Amniotic stem cell (primary cell): ENCODE measurements at places on chromosomes 12 and 14.

- DNase-seq = no peak
These were observed 67.6 kb upstream of the CDKN3 start for GRCh38 chr14:54329082-54329695.

GRCh38 chr12:89551747-89552146 lies 25.9 kb upstream of the POC1B start:
- DNase-seq = no peak

DNA sequence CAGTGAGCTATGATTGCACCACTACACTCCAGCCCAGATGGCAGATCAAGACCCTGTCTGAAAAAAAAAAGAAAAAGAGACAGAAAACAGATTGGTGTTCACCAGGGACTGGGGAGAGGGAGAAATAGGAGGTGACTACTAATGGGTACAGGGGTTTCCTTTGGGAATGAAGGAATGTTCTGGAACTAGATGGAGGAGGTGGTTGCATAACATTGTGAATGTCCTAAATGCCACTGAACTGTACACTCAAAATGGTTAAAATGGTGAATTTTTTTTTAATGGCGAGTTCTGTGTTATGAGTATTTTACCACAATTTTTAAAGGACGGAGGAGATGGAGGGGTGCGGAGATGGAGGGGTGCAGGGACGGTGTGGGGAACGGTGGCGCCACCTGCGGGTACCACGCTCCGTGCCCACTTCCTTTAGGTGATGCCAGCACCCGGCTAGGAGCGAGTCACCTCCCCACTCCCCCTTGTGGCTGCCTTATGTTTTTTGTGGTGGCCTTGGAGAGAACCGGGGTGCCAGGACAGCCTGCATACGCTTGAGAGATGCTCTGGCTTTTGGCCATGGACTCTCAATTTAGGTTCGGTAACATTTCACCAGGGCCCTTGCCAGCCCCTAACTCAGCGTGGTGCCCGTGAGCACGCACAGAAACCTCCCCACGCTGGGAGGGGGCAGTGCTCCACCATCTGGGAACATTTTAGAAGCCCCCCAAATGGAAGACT lies 16.1 kb downstream of the UBC start:
- no peak for DNase-seq

DNA sequence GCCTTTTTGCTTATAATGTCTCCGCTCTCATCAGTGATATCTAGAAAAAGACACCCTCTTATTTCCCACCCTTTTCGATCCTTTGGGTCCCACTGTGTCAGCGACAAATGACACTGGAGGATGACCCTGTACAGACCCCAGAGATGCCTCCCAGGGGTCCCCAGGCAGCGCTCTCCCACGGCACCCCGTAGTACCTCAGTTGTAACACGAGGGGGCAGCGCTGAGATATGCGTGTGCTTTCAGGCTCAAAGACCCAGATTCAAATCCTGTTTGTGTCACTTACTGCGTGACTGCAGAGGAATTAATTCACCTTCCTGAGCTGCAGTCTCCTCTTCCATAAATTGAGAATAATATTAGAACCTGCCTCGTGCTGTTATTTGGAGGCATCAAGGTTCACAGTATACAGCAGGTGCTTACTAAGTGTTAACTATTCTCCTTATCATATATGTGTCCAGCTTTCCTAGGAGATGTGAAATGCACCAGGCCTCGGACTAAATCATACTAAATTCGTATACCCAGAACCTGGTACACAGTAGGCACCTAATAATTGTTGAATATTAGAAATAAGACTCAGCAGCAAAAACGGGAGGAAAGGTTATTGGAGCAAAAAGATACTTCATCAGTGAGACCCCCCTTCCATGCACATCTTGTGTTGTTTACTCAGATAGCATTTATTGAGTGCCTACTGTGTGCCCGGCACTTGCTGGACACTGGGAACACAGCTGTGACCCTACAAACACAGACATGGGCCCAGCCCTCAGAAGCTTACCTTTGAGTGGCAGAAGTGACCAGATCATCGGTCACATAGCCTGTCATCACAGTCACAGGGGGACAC lies 99.9 kb downstream of the PHETA1 start:
- no peak for DNase-seq

DNA sequence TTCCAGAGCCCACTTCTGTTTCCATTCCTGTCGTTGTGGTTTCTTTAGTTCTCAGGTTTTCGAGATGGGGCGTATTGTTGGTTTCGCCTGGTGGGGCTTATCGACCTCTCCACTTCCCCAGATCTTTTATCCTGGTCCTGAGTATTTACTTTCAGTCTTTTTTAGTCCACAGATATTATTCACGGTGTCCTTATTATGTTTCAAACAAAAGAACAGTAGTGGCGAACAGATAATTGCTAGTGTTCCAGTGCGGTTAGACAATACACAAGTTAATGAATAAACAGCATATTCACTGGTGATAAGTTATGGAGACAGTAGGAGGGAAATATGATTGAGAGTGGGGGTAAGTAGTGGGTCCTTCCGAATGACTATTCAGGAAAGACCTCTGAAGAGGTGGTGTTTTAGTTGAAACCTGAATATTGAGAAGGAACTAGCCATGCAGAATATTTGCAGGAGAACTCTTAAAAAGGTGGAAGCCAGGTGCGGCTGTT lies 668 bp downstream of the TMEM260 start:
- no peak for DNase-seq

DNA sequence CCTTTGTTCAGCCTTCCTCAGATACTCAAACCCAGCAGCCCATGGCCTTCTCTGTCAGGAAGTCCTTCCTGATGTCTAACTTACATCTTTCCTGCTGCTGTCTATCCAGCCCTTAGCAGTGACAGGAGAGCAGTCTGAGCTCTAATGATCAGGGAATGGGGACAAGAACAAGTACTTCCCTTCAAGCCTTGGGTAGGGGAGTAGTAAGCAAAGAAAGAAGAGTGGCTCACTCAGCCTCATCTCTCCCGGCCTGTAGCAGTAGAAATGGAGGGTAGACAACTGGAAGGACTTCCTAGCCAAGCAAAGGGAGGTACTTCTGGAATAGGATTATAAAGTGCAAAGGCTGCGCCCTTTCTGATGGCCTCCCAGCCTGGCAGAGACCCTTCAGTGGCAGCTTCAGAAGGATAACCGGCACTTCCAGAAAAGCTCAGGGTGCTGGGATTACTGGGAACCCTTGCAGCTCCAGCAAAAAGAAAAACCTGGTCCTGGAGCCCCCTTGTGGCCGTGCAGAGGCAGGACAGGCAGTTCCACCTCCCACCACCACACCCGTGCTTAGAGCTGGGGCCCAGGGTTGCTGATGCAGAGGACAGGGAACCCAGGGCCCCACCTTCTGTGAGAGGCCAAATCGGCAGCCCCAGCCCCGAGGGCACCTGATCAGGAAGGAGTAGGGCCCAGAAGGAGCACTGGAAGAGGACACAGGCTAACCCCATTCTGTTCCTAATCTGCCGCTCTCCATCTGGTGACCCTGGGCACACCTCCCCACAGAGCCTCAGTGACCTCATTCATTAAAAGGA lies 12.4 kb upstream of the SMUG1 start:
- no peak for DNase-seq

- DNase-seq = no peak
These were observed 38.4 kb upstream of the CEP83 start for GRCh38 chr12:94498073-94498472.

GRCh38 chr12:22048351-22049041 lies 2.5 kb downstream of the CMAS start:
- no peak for DNase-seq

DNA sequence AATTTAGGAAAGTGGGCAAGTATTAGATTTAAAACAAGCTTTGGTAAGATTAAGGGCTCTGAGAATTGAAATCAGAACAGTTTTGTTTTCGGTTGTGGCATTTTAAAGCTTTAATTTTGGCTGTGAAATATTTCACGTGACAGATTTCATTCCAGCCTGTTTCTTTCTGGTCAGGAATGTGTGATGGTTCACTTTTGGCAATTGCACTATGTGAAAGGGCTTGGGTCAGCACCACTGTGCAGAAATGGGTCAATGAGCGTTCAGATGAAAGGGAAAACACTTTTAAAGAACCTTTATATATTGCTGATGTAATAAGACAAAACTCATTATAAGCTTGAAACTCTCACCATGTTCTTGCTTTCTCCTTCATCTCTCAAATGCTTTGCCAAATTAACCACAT lies 17.1 kb downstream of the NUBPL start:
- DNase-seq = no peak

DNA sequence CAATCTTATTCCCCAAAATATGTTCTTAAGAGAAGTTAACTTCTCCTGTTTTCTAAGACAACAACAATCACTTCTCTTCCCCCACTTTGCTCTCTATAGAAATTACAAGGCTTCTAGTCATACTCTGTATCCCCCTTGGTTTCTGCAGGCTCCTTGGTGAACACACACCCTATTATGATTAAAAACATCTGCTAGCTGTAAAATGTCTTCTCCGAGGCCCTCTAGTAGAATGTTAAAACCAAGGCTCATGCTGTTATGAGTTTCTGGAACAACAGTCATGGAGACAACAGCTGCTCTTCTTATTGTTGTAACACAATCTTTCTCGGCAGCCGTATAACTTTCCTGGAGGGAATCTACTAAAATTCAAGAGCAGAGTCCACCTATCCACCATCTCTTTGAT lies 397.5 kb upstream of the CCDC196 start:
- no peak for DNase-seq

DNA sequence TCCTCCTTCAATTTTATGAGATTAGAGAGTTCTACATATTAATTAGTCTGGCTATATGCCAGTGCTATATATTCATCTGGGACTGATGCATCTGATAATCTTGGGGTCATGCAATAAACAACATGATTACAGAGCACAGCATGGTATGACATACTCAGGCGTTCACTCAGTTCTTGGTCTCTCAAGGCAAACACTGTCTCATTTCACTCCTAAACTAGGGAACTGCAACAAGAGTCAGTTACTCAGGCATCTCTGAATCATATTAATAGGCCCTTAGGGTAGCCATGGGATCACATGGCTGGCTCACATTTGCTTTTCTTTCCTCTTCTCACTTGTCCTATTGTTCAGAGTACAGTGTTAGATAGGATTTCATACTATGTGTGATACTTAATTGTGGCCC lies 91.8 kb upstream of the TMEM260 start:
- DNase-seq = no peak

DNA sequence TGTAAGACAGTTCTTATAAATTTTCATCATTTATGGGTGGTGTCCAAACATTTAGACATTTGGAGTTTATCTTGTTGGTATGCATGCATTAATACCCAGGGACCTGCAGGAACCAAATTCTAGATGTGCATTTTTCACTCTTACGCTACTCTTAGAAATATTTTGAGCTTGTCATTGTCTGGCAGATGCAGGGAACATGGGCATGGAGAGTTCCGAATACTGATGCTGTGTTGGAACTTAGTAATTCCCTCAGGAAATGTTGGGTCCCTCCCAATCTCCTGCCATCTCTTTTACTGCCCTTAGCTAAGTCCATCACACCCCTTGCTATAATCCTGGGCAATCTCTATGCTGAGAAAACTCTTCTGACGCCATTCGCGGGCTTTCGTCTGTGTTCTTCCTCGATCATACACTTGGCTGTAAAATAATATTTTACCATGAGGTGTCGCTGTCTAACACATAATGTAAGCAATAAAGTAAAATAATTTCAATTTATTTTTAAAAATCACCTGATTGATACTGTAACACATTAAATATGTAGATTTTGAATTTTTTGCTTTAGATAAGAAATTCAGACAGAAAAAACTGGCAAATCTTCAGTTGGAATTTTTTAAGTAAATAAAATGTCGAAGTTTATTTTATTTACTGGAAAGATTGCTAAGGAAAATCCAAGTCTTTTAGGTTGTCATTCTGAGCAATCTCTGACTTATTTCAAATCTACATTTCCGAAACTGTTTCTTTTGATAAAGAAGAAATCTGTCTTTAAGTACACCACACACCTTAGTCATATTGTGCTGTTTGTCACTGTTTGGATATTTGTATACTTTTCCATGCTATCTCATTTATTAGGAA lies 304.1 kb upstream of the SSTR1 start:
- DNase-seq = peak; percentile 9

DNA sequence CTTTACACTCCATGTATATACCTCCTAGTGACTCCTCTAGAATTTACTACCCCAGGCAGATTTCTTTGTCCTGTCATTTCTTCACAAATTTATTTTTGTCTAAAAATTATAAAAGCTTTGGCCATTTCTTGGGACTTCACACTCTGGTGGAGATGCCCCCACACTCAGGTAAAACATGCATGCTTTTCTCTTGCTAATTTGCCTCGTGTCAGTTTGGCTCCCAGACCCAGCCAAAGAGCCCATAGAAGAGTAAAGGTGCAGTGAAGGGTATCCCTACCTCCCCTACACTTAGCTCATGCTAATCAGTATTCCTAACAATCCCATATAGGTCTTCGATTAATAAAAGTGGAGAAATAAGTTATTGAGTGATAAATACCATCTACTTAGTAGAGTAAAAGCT lies 256.5 kb upstream of the KRR1 start:
- DNase-seq = no peak

DNA sequence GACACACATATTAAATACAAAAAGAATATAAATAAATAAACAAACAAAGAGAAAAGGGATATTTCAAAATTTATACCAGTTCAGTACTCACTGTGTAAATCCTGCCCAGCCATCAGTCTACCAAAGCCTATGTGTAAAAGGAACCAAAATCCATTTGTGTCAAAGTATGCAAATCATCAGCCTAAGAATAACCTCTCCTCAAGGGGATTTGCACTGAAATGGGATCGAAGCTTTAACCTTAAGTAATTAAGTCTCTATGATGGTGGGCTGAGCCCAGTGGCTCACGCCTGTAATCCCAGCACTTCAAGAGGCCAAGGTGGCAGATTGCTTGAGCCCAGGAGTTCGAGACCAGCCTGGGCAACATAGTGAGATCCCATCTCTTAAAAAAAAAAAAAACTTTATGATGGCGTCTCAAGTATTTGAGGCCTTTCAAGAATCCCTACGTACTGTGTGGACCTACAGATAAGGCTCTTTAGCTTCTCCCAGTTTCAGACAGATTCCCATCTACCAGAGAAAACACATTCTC lies 57.8 kb upstream of the METAP2 start:
- no peak for DNase-seq

GRCh38 chr12:92213166-92213565 lies 67.5 kb upstream of the BTG1 start:
- DNase-seq = no peak

GRCh38 chr12:85979641-85980040 lies 105.5 kb downstream of the NTS start:
- no peak for DNase-seq

DNA sequence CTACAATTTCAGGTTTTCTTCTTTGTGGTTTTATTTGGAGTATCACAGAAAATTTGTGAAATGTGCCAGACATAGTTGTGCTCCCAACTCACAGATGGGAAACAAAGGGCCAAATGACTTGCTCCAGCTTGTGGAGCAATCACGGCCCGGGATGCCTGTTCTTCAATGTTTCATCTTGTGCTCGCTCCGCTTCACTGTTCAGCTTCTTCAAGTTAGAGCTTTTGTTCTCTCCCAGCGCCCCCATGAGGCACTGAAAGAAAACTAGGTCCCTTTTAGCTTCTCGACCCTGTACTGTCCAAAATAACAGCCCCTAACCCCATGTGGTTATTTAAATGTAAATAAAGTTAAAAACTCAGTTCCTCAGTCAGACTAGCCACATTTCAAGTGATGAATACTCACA lies 187.9 kb upstream of the STXBP6 start:
- DNase-seq = no peak
